ENCODE measurements at places on chromosomes 5 and 9.

DNA sequence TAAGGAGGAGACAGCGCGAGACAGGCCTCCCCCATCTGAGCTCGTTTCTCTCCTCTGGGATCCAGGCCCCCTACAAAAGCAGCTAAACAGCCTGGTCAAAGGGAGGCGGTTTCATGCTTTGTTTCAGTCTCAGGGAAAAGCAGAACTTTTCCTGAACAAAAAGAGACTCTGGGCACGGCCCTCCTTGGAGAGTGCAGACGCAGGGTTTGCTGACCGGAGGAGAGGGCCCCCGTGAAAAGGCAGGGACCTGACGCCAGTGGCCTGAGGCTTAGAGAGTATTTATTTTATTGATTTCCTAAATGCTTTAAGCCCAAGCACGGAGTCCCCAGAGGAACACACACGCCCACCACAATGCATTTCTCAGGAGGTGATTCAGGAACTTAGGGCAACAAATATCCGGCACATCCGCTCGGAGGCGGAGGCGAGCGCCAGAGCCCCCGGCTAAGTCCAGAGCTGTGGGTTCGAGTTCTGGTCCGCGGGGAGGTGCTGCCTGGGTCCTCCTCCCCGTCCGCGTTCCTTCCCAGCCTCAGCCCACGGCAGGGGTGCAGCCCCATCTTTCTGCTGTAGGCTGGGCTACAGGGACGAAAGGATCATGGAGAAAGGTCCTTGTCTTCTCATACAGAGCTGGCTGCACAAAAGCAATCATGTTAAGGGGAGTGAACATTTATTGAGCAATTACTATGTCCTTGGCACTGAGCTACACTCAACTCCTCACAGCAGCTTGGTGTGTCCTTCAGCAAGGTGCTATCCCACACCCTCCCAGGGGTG is 40.0 kb downstream of the PTGES start:
- no peak for DNase-seq

DNA sequence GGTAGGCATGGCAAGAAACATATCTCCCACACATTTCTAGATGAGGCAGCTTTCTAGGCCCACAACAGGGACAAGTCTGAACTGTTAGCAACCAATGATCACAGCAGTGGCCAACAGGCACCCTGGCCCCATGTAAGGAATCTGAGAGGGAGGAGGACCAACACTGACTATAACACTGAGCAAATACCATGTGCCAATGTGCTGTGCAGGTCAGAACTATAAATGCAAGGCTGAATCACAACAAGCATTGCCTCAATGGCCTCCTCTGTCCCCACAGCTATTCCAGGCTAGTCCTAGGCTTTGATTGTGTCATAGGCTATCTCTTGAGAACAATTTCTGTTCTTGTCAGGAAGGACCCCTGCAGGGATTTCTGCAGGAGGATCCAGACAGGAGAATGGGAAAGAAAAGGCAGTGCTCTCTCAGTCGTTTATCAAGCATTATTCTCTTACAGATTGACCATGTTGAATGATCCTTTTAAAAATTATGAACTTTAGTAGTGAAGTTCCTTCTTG is 221.2 kb downstream of the TLE1 start:
- no peak for DNase-seq

- DNase-seq: no peak
These were observed 5.3 kb upstream of the LCP2 start for GRCh38 chr5:170302653-170303501.

- peak; percentile 23 for DNase-seq
These were observed 328.3 kb upstream of the MPDZ start for GRCh38 chr9:13607481-13608441.

- no peak for DNase-seq
These were observed 60.1 kb downstream of the GADD45G start for GRCh38 chr9:89664896-89665329.

DNA sequence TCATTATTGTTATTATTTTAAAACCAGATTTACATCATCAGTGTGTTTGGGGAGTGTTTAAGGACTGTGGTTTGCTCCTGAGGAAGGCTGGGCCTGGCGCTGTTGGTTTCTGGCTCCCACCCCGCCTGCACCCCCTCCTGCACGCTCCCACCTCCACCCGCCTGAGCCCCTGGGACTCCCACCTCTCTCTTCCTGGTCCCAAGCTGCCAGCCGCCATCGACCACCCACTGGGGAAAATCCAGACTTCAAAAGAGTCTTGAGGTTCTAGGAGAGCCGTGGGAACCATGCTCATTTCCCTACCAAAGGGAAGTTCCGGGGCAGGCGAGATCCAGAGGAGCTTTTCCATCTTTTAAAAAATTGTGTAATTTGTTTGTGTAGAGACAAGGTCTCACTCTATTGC is 35.0 kb upstream of the FUBP3 start:
- no peak for DNase-seq

GRCh38 chr5:179302499-179303185 is 42.6 kb downstream of the ADAMTS2 start:
- DNase-seq: no peak

GRCh38 chr9:126443144-126443543 is 116.5 kb downstream of the MVB12B start:
- no peak for DNase-seq

- peak; percentile 51 for DNase-seq
These were observed 12.2 kb upstream of the CLINT1 start for GRCh38 chr5:157870837-157871834.

- peak; percentile 62 for DNase-seq
These were observed 148.9 kb downstream of the RXRA start for GRCh38 chr9:134475011-134475790.

GRCh38 chr5:156361436-156362109 is 34.6 kb downstream of the SGCD start:
- DNase-seq: no peak

GRCh38 chr9:98415782-98416181 is 160.3 kb upstream of the TBC1D2 start:
- no peak for DNase-seq

DNA sequence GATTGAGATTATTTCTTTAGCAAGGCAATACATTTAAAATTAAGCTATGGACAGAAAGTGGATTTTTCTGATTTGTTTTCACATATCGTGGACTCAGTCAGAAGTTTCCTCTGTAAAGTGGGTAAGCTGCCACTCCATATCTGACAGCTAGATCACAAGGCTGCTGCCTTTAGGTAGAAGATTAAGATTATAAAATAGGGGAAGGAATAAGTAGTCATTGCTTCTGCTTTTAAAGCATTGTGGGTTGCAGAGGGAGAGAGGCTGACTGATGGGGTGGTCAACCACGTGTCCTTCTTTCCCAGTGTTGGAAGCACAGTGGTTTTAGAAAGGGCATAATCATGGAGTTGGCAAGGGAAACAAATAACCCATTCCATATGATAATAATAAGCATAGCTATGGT is 74.3 kb upstream of the MOCS2 start:
- no peak for DNase-seq

DNA sequence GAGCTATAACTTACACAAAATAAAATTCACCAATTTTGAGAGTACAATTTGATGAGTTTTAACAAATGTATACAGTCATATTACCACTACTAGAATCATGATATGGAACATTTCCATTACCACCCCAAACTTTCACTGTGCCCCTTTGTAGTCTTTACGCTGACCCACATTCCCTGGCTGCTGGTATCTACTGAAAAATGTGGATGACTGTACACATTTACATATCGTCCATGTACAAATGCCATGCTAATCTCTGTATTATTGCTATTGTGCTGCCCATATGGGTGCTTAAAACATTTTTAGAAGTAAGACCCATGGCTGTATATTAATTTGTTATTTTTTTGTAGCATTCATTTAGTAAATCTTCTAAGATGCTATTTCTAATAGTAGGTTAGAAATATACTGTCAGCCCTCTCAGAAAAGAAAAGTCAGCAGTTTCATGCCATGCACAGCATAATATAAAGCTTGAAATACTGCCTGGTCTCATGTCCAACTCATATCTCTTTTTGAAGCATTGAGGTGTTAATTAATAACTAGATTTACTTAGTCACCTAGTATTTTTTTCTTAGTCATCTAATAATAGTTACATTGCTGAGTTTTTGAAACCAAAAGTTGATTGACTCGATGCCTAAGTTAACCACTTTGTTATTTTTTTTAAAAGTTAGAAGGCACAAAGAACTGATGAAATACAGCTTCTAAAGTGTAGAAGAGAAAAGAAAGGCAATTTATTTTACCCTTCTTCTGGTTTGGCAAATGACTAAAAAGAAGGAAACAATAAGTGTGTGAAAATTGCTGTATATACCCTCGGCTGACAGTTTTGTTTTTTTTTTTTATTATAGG is 188.3 kb upstream of the MEF2C start:
- DNase-seq: no peak

- DNase-seq: no peak
These were observed 65.3 kb upstream of the PPARGC1B start for GRCh38 chr5:149664666-149665415.

DNA sequence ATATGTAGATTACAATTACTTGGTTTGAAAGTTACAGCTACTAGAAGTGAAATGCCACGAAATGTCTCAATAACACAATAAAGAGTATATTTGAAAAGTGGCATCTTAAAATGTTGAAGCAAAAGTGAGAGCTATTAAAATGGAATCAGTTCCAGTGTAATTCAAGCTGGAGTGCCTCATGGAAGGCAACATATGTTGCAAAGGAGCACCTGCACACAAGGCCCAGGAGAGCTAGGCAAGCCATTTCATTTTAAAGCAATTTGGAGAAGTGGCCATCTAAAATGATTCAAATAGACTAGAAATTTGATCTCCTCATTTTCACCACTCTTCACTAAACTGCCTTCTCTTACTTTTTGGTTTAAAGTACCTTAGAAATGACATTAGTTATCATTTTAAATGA is 167.8 kb downstream of the GABRB2 start:
- no peak for DNase-seq

DNA sequence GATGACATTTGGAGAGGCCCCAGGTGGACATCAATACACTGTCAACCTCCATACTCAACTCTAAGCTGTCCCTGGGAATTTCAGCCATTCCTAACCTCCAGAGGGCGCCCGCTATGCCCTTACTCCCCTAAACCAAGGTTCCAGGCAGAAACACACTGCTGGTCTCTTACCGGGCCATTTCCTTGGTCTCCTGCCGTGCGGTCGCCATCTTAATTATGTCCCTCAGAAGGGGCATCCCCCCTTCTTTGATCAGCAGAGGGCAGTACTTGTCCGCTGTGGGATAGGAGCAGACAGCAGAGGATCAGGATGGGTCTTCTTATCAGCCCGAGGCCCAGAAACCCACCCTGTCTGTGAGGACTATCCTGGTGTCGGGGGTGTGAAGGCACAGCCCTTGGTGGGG is 9.3 kb upstream of the ZDHHC12 start:
- peak; percentile 83 for DNase-seq

- peak; percentile 33 for DNase-seq
These were observed 13.3 kb upstream of the GADD45G start for GRCh38 chr9:89591274-89592212.

DNA sequence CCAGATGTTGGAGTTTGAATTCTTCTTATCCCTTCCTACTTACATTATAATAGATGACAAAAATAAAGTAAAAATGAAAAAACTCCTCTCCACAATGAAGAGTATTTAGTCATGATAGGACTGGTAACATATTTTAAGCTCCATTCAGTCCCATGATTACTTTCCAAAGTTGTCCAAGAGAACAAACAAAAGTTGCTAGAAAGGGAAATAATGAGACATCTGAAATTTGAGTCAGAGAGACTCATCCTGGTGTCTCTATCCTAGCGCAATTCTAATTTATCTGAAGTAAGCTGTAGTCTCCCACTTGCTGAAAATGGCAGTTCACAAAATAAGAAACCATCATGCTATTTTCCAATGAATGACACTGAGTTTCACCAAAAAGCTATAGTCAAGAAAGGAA is 152.2 kb downstream of the BNC2 start:
- DNase-seq: no peak

DNA sequence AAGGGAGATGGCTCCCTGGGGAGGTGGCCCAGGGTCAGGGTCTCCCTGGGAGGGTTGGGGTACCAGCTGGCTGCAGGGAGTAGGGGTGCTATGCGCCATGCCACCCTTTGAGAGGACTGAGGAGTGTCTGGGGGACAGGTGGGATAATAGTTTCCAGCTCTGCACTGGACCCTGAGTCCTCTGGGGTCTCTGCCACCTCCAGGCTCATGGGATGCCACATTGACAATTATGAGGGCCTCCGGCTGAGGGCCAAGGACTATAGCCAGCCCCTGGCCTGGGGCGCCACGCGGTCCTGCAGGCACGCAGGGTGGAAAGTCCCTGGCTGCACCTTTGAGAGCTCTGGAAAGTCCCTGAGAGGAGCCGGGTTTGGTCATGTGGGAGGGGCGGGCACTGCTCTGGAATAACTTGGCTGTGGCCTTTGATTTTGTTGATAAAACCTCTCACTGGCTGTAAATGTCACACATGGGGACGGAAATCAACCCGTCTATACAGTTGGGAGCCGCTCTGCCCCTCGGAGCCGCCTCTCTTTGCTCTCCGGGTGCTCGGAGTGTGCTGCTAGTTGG is 16.0 kb downstream of the TRAF2 start:
- DNase-seq: peak; percentile 31

DNA sequence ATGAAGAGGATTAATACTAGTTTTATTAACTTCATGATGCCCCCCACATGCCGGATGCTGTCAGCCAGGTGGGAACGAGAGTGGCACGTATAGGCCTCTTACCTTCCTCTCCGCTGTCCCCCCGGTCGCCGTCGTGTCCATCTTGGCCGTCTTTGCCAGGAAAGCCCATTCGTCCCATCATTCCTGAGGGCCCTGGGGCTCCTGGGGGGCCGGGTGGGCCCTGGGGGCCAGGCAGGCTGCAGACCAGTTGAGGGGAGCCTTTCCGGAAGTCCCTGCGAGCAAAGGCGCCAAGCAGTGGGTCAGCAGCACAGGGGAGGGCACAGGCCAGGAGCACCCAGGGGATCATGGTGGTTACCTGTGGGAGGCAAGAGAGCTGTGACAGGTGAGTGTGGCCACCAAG is 15.8 kb downstream of the C1QTNF2 start:
- no peak for DNase-seq

GRCh38 chr5:15483351-15484097 is 16.5 kb upstream of the FBXL7 start:
- DNase-seq: no peak

- no peak for DNase-seq
These were observed 41.1 kb upstream of the NEK6 start for GRCh38 chr9:124216474-124217176.

- DNase-seq: no peak
These were observed 37.9 kb upstream of the DIRAS2 start for GRCh38 chr9:90680534-90680933.

- DNase-seq: no peak
These were observed 264.1 kb downstream of the CD180 start for GRCh38 chr5:66932457-66932856.

- DNase-seq: peak; percentile 67
These were observed 50.0 kb downstream of the HACD4 start for GRCh38 chr9:20981486-20981885.
